Fibroblast of lung (primary cell): ENCODE measurements at places on chromosomes 5 and 9. TPM values are rescaled to one million over a fixed set of nuclear protein-coding genes. Genes with fewer than 3 reads are reported as not detected.

GLDC gene
- 0.51 and 0.83 TPM in 2 replicates for total RNA-seq

DNA sequence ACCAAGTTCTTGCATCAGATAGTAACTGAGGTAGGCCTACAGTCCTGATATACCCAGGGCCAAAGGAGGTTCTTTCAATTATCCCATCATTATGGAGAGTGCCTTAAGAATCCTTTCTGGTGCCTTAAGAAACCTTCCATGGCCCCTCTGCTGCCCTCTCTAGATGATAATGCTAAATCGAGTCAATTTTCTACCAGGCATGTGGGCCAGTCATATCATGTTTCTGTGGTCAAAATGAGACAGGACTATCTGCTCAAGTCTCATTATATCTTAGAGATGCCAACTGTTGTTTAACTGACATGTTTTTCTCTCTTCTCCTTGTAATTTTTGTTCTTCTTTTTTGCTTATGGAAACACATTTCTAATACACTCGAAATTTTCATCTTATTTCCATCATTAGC, 127.6 kb downstream of the EDIL3 start:
- no peak for DNase-seq

GRCh38 chr5:42908086-42908485, 96.4 kb upstream of the SELENOP start:
- DNase-seq = no peak

SCAI gene
- total RNA-seq = 6.9 and 9.7 TPM in 2 replicates
